ENCODE measurements at places on chromosomes 5 and 9.

DNA sequence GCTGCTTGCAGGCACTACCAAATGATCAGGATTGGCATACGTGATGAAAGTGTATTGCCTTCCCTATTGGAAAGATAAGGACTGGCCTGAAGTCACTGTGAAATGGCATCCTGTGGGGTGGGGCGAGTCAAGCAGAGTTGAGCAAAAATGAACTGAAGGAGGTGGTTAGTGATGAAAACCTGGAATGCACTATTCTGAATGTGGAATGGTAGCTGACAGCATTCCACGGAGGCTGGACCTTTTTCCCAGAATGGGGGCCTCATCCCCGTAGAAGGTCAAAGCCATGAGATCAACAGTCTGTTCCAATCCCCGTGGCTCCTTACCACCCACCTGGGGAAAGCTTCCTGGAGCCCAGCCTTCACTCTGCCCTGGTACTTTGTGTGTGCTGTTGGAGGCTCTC is 37.7 kb downstream of the ASS1 start:
- DNase-seq: no peak

DNA sequence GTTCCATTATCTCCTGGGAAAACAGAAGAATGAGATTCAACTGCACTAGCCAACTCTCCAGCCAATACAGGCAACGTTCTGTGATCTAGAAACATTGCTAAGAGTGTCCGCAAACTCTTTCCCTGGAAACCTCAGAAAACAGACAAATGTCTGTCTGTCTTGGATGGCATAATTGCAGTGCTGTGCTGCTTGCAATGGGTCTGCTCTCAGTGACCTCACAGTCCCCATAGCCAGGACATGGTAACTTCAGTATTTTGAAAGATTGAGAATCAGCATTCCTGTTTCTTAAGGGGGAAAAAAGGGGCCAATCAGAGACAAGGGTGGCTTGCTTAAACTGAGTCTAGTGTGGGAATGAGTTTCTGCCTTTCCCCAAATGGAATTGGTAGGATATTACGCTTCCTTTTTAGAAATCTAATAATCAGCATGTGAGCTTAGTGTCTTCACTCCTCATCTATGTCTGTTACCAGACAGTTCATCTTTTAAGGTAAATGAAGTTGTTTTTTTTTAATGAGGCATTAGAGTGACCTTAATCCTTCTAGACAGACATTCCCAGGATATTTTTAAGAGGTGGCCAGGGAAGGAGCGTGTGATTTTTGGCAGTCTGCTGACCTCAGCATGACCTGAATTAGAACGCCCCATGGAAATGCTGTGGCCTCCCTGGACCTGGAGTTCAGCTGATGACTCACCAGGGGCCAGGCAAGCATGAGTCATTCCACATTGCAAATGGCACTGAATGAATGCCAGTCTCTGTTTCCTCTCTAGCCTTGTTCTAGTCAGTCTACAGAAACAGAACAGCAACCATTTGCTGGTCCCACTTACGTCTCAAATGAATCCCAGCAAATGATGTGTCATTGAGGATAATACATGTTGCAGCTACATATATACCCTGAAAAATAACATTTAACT is 210.2 kb upstream of the ACTBL2 start:
- DNase-seq: peak; percentile 12

- no peak for DNase-seq
Observed at GRCh38 chr9:38107405-38107804, 38.4 kb upstream of the SHB start.

DNA sequence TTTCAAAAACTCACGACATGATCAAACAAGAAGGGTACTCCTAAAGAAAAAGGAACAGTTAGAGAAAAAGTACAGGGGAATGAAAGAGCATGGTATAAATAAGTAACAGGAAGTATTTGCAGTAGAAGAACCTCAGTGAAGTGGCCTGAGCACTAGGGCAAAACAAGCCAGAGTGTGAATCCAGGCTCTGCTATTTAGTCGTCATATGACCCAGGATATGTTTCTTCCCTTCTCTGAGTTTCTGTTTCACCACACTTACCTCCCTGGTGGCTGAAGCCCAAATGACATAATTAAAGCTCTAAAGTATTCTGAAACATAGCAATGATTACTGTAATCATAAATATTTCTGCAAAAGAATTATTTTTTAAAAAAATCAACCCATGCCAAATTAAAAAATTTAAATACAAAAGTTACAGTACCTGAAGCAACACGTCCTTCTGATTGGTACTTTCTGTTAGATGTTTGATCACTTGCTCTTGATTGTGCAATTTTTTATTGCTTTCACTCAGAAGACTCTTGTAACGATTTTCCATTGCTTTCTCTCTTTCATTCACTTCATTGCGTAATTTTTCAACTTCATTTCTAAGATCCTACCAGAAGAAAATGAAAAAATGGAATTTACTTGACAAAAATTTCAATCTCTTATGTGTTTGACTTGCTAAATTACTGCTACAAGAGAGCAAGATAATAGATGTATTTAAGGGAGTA is 88.9 kb downstream of the CDK5RAP2 start:
- no peak for DNase-seq

DNA sequence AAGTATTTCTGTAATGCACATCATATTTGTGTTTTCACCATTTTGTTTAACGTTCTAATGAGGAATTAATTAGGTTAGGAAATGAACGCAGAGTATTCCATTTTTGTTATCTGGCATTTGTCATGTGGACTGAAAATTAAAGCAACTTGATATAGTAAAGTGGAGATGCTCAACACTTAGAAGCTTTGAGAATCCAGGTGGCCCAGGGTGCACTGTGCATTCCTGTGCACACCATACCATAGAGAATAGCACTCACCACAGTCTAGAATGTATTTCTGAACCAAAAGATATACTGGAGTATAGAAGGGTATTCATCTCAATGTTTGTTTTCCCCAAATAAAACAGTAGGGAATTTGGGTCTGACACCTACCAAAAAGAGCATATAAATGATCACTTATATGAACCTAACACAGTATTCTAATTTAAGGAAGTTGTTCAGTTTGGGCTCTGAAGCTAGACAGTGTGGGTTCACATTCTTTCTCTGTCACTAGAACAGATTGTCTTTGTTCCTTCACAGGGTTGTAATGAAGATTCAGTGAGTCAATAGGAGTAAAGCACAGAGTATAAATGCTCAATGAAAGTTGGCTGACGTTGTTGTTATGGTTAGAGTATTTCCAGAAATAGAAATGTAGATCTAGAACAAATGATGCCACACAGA is 125.6 kb upstream of the DMRT1 start:
- DNase-seq: no peak

DNA sequence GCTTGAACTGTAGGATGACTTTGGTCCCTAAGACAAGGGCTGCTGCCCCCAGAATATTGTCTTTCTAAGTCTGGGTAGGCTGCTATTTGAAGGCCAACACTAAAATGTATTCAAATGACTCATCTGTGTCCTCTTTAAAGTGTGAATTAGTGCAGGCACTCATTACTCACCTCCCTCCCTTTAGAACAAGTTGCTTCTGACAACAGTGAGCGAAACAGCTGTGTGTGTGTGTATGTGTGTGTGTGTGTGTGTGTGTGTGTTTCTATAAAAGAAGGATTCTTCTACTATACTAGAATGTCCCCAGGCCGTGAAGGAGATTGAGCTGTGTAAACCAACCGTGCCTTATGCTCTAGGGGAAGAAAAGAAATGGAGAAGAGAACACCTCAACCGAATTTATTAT is 1337.2 kb downstream of the PTPRD start:
- DNase-seq: no peak

DNA sequence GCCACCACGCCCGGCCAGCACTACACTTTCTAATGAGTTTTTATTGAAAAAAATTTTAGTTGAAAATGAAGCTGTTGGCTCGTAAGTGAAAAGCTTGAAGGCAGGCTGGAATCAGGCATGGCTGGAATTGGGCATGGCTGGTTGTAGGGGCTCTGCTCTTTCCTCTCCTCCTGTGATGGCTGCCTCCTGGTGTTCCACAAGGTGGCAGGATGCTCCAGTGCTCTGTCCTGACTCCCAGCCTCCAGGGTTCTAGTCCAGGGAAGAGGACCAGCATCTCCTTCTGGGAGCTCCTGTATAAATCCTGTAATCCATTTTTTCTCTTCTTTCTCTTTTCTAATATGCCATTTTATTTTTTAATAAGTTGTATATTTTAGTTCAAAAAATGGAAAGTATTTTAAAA is 57.2 kb upstream of the DHFR start:
- no peak for DNase-seq

GRCh38 chr5:135446615-135447014 is 533 bp downstream of the DCANP1 start:
- no peak for DNase-seq

GRCh38 chr9:112860451-112860850 is 30.2 kb downstream of the SLC46A2 start:
- no peak for DNase-seq

DNA sequence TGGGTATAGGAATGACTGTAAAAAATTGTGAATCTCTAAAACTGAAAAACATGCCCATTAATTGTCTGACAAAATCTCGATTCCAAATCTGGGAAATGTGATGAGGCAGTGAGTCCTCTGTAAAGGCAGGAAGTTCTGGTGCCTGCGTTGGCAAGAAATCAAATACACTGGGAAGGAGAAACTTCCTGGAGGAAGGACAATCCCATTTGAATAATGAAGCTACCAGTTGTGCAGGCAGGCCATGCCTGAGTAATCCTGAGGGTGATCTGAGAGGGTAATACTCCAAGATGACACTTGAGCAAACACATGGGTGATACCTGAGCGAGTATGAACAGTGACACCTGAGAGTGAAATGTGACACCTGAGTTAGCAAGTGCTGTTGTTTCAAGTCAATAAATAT is 49.7 kb downstream of the KIF24 start:
- no peak for DNase-seq

GRCh38 chr9:129411501-129412175 is 209.3 kb downstream of the C9orf50 start:
- DNase-seq: no peak

DNA sequence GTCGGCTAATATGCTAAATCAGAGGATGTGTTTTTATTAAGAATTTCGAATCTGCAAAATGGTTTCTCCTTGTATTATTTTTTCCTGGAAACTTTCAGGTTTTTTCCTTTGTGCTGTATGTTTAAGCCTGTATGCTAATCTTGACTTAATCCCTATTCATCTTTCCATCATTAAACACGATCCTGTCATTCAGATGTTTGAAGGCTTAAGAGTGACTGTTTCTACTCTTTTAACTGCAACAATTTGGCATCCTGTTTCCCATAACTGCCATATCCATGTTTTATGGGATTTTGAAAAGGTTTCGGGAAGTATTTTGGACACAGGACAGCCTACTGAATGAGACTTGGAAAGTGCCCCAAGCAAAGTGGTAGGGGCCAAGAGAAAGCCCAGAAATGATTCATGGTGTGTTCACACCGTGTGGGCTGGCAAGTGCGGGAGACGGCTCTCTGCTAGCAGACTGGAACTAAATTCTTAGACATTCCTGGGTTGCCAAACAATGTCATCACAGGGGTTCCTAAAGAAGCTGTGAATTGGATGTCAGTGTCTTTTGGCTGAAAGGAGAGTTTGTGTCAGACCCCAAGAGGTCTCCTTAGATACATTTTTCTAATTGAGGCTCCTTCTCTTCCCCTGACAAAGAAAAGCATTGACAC is 125.4 kb upstream of the ADAMTS16 start:
- DNase-seq: no peak

DNA sequence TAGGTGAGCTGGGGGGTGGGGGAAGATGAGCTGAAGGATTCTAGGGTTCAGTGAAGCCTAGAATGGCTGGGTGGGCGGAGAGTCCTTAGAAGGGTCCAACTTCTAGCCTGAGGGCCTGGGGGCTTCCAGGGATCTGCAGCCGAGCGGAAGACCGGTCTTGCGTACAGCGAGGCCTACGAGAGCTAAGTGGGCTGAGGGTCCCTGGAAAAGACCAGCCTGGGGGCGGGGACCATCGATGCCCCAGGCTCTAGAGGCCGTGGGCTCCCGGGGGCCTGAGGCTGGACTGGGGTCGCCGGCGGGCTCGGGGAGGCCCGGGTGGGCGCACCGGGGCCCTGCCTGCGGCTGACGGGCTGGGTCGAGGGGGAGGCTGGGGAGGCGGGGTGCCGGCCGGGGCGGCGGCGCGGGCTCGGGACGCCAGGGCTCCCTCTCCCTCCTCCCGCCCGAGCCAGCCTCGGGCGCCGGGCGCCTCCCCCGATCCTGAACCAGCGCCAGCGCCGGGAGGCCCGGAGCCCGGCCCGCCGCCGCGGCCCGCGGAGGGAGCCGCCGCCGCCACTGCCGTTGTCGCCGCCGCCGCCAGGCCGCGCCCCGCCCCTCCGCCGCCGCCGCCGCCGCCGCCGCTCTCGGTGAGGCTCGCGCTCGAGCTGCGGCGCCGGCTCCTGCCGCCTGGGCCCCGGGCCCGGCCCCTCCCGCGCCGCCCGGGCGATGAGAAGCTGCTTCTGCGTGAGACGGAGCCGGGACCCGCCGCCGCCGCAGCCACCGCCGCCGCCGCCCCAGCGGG is at the start of gene MVB12B:
TSS of gene MVB12B (plus strand) at position 602 of the 778 bp plus-strand sequence. CDS start at position 703, 101 bp downstream.
- peak; percentile 16 for DNase-seq

GRCh38 chr9:5617749-5618148 is 11.2 kb upstream of the RIC1 start:
- no peak for DNase-seq

- no peak for DNase-seq
Observed at GRCh38 chr9:122468735-122469134, 9.0 kb downstream of the OR1J1 start.

GRCh38 chr9:112028242-112029221 is 131.9 kb downstream of the UGCG start:
- DNase-seq: no peak

- peak; percentile 43 for DNase-seq
Observed at GRCh38 chr5:95817430-95817829, 5.1 kb downstream of the GLRX start.

DNA sequence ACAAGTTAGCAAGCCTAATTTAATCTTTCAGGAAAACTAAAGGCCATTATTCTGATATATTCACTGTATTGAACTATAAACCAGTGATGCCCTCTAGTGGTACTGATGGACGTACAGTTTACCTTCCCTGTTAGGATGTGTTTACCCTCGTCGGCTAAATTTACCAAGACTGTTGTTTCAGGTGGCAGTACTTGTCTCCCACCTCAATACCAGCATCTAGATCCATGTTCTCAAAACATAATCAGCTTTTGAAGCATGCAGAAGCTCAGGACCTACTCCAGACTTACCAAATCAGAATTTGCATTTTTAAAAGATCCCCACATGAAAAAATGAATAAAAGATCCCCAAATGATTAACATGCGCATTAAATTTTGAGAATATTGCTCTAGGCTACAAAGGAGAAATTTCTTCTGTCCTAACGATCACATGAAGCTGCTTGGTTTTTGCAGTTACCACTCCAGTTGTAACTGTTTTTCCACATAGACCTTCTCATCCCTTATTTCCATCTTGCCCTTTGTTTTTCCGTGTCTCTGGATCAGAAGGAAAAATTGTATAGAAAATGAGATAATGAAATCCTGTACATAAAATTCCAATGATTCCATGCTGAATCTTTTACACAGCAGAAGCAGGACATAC is 3.2 kb upstream of the BAAT start:
- DNase-seq: no peak

DNA sequence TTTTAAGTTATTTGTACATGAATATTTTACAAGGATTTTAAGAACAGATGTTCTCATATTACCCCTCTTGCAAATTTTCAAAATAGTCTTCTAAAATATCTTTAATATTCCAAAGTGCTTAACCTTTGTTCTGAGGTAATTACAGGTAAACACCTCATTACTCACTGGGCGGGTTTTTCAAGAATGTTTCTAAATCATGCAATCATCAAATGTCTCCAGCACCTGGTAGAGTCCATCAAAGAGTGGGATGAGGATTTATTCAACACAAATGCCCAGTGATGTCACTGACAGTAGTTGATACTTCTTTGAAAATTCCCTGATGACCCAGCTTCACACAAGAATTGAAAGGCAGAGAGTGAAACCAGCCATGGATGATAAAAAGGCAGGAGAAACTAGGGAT is 114.4 kb downstream of the SEC61B start:
- no peak for DNase-seq

GRCh38 chr5:72000707-72001106 is 106.6 kb upstream of the MAP1B start:
- no peak for DNase-seq
